ENCODE measurements at places on chromosomes 3 and 15.

DNA sequence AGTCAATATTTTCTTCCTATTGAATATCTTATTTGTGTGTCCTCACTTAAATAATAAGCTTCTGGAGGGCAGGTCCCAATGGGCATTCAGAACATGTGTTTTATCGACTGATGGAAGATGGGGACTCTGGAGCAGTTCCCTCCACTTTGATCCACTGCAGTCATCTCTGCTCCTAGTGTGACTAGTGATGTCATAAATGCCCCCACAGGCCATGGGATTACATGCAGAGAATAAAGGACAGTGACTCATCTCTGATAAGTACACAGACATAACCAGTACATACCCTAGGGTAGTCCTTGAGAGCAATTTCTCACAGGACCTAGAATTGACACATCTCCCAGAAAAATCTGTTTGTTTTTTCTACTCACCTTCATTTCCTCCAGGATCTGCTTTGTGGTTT lies 49.4 kb upstream of the FMN1 start:
- no peak for DNase-seq

DNA sequence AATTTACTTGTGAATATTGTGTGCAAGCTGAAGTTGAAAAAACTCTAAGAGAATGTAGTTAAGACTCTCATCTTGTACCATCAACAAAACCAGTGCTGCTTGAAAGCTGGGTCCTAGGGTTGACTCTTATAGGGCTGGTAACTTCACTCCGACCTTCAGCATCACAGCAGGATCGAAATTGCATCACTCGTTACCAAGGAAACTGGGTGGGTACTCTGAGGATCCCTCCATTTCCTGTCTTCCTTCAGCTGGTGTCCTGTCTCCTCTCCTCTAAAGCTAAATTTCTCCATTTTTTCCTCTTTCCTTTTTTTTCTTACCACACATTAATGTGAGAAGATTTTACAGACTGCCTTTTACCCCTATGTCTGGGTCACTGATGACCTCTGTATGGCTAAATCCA lies 3.0 kb upstream of the APH1B start:
- no peak for DNase-seq

GRCh38 chr3:21515417-21515816 lies 235.6 kb downstream of the ZNF385D start:
- DNase-seq, result no peak

GRCh38 chr3:129672412-129672811 lies 65.9 kb upstream of the PLXND1 start:
- DNase-seq, result no peak

GRCh38 chr3:117722856-117723255 lies 1013.3 kb downstream of the TUSC7 start:
- no peak for DNase-seq

- no peak for DNase-seq
Measured at GRCh38 chr3:78139166-78139565, 1099.3 kb downstream of the ROBO2 start.

DNA sequence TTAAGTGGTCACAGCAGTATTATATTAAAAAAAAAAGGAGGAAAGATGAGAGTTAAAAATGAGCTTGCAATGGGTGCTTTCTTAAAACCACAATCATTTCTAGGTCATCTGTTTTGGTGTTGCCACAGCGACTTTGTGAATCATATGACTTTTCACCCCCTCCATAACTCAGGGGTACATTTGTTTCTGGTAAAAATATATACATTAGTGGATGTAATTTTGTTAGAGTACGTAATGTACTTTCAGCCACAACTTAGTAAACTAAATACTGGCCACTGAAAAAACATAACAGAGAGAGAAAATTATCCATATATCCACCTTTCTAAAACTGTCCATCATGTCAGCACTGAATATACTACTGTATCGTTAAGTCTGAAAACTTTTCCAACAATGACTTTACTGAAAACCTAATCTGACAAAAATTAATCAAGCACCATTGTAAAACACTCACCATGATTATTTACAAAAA lies 3.4 kb downstream of the ANKRD28 start:
- DNase-seq, result no peak

DNA sequence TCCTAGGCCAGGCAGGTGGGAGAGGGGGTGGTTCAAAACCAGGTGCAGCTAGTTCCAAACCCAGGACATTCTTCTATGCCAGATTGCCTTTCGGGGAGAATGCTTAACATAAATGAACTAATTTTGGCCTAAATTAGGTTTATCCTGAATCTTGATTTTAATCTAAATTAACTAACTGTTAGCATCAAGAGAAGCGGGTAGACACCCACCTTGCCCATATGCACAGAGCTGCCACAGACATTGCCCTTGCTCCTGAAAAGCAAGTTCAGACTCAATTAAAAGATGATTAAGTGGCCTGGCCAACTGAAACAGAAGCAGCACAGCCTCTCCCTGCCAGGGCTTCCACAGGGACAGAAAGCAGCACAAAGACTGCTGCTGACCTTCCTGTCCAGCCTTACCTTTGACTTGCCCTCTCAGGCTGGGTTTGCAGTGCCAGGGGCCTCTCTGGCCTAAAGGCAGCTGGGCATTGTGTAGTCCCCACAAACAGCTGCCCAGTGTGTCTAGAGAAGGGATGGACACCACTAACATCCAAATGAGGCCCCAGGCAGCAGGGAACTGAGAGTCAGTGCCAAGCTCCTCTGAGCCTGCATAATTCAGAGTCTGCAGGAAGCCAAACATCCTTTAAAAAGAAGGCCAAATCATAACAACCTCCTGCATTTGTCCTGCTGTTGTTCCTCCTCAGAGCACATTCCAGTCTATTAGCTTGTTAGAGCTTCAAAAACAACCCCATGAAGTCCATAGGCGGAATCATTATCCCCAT lies 15.4 kb upstream of the OXTR start:
- DNase-seq, result no peak

- no peak for DNase-seq
Measured at GRCh38 chr15:32977506-32977905, 217.0 kb downstream of the FMN1 start.

GRCh38 chr3:197508461-197508860 lies 47.3 kb downstream of the BDH1 start:
- no peak for DNase-seq

GRCh38 chr3:64021922-64022321 lies 1.4 kb downstream of the PSMD6 start:
- no peak for DNase-seq

GRCh38 chr3:193693774-193694173 lies 100.8 kb downstream of the OPA1 start:
- DNase-seq, result no peak

- no peak for DNase-seq
Measured at GRCh38 chr3:123767009-123767372, 117.1 kb downstream of the MYLK start.

DNA sequence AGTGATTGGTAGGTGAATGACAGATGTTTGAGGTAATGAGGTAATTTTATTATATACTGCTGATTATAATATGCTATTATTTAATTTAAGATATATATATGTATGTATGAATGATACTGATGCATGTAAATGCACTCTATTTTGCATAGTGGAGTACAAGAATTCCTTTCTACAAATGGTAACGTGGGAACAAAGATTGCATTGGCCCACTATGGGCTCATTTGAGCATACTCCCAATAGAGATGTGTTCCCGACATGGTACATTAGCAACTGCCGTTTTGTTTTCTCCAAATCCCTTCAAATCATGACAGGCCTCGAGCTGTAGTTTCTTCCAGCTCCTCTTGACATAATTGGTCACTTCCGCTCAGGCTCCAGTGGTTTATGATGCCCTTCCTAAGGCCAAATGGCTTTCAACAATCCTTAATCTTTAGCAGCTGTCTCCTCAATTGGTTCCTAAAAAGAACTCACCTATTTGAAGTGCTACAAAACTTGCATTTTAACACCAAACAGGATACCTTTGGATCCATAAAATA lies 266.1 kb downstream of the ADAMTSL3 start:
- DNase-seq, result no peak

DNA sequence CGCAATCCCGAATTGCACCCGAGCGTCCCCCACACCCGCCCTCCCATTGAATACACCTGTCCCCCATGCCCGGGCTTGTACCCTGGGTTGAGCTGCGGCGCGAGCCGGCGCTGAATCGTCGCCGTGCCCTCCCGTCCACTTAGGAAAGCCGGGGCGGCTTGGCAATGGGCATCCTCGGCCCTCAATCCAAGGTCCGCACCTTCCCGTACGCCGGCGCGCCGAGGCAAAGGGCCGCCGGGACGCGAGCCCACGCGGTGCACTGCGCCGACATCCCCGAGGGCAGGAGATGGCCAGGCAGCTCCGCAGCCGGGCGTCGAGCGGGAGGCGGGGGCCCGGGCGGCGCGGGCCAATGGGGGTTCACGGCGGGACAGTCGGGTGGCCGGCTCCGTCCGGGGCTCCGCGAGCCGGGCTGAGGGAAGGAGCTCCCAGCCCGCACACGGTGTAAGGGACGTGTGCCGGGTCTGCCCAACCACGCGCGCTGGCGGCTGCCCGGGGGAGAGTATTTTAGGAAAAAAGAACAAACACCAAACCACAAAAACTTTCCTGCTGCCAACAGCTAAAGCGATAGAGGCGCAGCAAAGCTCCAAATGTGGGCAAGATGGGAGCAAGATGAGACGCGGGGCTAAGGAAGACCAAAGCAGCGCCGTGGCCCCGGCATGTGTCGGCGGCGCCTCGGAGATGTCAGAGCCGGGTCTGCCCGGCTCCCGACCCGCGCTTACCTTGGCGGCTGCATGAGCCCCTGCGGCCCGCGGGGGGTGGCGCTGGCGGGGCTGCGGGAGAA lies 621 bp downstream of the RGMA start:
- no peak for DNase-seq

DNA sequence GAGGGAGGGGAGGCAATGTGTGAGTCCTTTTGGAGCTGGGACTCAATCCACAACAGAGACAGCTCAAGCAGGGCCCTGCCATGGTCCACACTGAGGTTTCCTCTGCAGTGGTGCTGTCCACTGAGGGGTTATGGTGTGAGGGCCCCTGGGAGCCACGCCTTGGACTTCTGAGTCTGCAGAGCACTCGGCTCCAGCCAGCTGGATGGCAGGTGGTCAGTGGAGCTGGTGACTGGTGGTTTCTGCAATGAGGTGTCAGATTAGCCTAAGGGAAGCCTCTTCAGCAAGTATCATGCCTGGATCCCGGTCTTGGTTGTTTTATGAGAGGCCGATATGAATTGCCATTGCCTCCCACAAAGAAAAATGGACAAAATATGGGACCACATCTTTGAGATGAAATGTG lies 21.7 kb downstream of the LSM3 start:
- no peak for DNase-seq

GRCh38 chr3:66854601-66855151 lies 143.4 kb upstream of the KBTBD8 start:
- DNase-seq, result no peak

DNA sequence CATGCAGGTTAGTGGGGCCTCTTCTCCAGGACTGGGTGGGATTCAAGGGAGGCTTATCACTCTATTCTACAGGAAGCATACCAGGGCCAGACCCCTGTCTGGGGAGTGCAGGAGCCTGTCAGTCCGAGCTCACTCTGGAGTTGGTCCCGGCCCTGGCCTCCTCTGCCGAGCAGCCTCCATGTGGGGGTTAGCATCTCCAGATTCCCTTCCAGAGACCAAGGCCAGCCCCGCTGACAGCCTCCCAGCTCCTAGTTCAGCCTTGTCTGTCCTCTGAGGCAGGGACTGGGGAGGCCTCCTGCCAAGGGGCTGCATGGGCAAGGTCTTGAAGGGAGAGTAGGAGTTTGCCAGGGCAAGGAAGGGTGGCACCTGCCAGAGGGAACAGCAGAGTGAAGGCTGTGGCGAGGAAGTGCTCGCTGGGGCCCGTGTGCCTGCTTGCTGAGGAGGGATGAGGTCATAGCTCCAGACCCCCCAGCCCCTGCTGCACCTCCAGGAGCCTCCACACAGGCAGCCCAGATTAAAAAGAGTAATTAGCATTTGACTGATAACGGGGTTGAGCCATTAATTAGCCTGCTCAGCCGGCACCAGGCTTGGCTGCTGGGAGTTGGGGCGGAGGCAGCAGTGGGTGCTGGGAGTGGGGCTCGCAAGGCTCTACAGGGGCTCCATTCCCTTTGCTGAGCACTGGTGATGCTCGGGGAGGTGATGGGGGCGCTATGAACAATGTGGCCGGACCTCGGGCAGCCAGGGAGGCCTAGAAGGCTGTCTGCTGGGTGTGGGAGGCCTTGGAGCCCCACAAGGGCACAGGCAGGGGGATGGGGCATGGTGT lies 54.3 kb downstream of the DNAJB8 start:
- no peak for DNase-seq

DNA sequence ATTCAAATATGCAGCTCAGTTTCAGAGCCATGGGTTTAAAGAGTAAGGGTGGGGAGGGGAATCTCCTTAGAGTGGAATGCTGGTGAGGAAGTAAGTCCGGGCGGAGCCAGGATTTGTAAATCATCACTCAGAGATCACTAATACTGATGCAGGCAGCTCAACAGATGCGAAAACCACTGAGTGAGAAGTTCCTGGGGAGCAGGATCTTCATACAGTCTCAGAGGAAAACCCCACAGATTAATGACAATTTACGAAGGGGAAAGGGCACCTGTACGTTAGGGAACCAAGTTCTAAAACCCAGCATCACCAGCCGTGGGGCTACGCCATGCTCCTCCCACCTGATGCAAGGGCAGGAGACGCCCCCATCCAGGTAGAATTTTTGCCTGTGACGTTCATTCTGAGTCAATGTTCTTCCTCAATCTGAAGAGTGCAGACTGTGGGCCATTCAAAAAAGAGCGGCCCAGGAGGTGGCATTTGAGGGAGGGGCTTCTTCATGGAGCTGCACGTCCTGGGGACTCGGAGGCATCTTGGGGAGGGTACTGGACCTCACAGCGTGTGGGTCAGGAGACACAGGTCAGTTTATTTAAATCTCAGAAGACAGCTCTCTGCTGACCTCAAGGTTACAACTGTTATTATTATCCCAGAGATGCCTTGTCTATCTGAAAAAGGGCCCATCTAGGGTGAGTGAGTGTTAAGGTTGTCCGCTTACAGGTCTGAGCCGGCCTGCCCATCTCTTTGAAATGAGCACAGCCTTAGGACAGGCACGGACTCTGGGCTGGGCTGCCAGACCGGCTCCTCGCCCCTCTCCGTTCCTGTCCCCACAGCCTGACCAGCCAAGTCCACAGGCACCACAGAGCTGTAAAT lies 228.0 kb downstream of the XXYLT1 start:
- DNase-seq, result no peak

GRCh38 chr3:43748179-43748578 lies 57.4 kb downstream of the ABHD5 start:
- no peak for DNase-seq
